H9 (cell line): ENCODE measurements at places on chromosomes 4 and X.
A peak's percentile ranks its signal among the peaks of the same experiment; 100 is the strongest.

DNA sequence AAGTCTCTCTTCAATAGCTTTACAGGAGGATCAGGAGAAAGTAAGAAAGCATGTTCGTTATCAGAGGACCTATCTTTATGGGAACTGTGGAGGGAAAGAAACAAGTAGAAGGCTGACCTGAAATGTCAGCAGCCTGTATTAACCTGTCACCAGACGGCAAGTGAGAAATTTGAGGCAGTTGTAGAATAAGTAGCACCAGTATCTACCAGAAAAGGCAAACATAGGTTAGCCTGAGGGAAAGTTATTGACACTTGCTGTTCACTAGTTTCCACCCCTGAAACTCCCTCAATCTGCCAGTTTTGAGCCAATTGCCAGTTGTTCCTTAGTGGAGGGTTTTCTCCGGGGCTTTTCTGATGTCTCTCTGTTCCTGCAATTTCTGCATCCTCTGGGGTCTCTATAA lies 36.4 kb downstream of the ZNF81 start:
- DNase-seq: no peak

DNA sequence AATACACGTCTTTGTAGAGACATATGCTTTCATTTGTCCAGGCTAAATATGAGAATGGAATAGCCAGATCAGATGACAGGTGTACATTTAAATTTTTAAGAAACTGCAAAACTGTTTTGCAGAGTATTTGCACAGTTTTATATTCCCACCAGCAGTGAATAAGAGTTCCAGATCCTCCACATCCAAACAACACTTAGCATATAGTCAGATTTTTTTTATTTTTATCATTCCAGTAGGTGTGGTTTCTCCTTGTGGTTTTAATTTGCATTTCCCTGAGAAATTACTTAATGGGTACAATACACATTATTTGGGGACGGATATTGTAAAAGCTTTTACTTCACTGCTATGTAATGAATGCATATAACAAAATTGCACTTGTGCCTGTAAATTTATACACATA lies 56.7 kb upstream of the IRF2 start:
- DNase-seq: no peak

DNA sequence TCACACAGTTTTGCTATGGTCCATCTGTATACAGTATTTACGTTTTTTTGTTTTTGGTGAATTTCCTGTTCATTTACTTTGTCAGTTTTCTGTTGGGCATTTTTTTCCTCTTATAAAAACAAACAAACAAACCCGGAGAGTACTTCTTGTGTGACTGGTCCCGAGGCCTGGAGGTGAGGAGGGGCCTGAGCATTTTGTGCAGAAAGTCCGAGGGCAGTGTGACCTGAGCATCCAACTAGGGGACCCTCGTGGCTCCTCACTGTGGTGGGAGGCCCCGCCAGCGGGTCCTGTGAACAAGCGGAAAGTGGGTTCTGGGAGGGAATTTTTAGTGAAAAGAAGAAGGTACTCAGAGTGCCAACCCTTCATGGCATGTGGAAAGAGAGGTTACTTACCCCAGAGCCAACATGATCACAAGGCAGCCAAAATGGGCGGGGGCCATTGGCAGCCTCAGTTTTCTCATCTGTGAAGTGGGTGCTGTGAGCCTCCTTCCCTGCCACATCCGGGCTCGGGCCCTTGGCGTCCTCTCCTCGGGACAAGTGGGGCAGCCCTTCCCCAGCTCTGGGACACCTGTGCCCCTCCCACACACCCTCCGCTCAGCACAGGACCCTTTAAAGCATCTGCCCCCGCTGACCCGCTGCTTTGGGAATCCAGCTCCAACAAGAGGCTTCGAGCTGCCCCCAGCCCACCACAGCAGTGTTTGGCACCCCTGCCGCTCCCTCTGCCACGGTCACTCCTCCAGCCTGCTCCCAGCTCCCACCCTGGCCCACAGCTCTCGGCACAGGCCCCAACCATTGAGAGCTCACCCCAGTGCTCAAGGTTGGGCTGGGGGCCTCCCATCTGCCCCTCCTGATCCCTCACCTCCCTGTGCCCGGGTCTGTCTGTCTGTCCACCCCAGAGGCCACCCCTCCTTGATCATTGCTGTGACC lies 22.8 kb upstream of the GPR78 start:
- no peak for DNase-seq

DNA sequence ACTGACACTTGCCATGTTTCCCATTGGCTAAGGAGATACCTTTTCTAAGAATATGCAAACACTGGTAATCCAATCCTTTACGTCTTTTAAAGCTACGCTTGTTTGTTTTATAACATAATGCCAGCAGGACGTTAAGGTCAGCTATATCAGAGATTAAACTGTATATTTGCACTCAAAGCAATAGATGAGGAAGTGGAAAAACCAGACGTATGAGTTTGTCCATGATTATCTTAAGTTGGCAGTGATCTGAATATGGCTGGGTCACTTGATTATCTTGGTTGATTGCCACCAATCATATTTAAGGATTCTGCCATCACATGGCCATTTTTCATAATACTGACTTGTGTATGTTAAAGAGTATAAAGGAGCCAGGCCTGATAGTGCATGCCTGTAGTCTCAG lies 19.4 kb downstream of the TMSB4X start:
- DNase-seq: no peak

DNA sequence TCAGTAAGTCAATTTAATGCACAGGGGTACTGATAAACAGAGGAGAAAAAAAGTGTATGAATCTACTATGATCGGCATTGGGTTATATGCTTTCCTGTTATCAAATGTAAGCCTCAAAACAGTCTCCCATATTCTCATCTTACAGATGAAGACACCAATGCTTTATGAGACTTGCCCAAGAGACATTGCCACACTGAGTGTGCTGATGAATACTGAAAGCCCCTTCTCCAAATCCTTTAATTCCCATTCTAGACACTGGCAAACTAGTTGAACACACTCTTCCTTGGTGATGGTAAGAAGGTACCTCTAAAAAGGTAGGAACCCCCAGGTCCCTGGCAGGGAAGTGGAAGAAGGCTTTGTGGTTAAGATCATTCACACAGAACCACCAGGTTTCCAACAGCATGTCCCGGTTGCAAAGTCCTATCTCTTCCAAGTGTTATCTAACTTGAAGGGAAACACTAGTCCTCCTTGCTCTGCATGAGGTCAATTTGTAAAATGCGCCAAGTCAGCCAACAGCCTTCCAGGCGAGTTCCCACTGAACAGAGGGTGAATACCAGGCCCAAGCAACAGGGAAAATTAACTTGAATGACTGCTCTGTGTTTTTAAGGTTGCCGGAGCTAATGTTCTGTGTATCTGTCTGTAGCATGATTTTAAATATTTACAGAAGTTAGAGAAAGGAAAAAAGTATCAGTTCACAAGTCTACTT lies 5.1 kb downstream of the SETD7 start:
- peak; percentile 45 for DNase-seq

DNA sequence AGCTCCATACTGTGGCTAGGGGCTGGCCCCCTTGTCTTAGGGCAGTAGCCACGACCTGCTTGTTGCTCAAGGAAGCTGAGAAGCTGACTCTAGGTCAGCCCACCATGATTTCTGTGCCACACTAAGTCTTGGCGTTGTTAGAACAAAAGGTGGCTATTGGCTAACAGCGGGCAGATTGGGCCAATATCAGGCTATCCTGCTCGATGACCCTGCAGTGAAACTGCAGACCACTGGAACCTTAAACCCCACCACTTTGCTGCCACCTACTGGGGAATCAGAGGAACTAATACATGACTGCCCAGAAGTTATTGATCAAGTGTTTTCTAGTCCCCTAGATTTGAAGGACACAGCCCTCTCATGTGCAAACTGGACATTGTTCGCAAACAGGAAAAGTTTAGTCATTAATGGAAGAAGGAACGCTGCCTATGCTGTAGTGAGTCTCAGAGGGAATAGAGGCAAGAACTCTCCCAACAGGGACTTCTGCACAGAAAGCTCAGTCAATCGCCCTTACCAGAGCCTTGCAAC lies 17.0 kb upstream of the PAPSS1 start:
- peak; percentile 85 for DNase-seq
